ENCODE measurements at places on chromosomes 12 and 14.

DNA sequence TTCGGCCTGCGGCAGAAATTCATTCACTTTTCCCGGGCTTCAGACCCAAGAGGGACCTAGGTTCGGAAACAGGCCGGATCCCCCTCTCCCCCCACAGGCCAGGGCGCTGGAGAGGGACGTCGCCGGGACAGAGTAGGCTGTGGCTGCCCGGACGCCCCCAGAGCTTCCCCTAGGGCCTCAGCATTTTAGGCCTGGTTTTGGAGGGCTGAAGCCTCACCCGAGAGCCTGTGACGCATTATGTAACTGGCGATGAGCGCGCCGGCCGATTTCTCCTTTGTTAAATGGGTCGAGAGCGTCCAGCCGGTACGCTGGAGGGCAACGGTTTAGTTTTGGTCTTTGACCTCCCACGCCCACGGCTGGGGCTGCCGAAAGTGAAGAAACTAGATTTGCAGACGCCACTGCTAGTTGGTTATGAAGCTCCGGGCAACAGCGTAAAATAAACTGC, 657 bp downstream of the PEBP1 start:
- no peak for DNase-seq

- DNase-seq: no peak
Measured at GRCh38 chr12:63844391-63845341, at the start of gene SRGAP1. Gene SRGAP1 (plus strand): TSS chr12:63844700. CDS start chr12:63844817, 117 bp downstream.

GRCh38 chr12:31533470-31533869, 57.5 kb downstream of the DENND5B start:
- no peak for DNase-seq

- DNase-seq: no peak
Measured at GRCh38 chr12:42590330-42590934, 886 bp upstream of the PRICKLE1 start.

GRCh38 chr14:40911141-40911540, 695.5 kb upstream of the LRFN5 start:
- no peak for DNase-seq

- DNase-seq: no peak
Measured at GRCh38 chr12:2402073-2402579, 349.3 kb downstream of the CACNA1C start.

DNA sequence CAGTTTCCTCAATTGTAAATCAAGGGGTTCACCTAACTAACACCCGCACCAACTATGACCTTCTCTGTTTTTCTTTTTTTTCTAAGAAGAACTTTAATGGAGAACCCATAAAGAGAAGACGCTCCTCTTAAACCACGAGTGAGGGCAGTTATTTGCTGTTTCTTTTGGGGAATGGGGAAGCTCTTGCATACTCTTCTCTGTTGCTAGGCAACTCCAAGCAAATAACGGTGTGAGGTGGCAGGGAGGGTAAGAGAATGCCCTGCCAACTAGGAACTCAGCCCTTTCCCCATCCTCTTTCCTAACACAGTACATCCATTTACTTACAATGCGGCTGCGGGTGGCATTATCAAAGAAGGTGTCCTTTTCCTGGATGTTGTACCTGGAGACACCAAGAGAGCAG, 114.9 kb downstream of the ANO2 start:
- no peak for DNase-seq

- DNase-seq: no peak
Measured at GRCh38 chr12:127284870-127285431, 982.0 kb upstream of the TMEM132C start.

Measured in stimulated activated CD8-positive, alpha-beta memory T cell treated with anti-CD3 and anti-CD28 coated beads, Interleukin-7, amount 100 ng/mL, for 1 hour (primary cell).